Activated CD8-positive, alpha-beta memory T cell treated with anti-CD3 and anti-CD28 coated beads for 48 hours (primary cell): ENCODE measurements at places on chromosomes 5 and 9.

GRCh38 chr5:126538579-126538978 is 56.4 kb downstream of the ALDH7A1 start:
- DNase-seq = no peak

- no peak for DNase-seq
Measured at GRCh38 chr5:39503155-39503554, 78.4 kb upstream of the DAB2 start.

DNA sequence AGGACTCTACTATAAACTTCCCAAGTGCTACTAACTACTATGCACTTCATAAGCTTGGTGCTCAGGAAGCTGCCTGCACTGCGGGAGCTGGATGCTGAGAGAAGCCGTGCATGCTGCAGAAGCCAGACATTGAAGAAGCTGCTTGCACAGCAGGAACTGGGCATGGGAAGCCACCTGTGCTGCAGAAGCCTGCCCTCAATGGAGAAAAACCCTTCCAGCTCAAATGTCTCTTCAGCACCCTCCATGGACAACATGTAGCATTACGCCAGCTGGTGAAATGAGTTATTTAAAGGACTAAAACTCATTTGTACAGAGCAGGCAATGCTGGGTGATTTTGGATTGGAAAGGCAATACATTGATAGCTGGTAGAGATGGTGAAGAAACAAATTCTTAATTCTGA is 247.2 kb downstream of the KIF4B start:
- no peak for DNase-seq

- no peak for DNase-seq
Measured at GRCh38 chr5:150162142-150162513, 4.5 kb upstream of the CDX1 start.

DNA sequence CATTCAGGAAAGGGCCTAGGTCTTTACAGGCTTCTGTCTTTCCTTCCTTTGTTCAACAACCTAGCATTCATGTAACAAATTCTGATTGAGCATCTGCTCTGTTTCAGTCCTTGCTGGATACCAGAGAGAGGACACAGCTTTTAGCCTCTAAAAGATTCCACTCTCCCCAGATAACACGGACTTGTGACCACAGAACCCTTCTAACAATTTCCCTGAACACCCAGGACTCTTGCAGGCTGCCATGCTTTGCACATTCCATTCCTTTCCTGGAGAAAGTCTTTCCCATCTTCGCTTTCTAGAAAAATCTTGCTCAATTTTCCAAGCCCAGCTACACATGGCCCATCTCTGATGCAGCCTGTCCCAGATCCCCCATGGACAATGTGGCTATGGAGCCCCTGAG is 310.9 kb downstream of the ACTL7B start:
- no peak for DNase-seq

GRCh38 chr5:45262061-45262590 is 434.1 kb downstream of the HCN1 start:
- no peak for DNase-seq

DNA sequence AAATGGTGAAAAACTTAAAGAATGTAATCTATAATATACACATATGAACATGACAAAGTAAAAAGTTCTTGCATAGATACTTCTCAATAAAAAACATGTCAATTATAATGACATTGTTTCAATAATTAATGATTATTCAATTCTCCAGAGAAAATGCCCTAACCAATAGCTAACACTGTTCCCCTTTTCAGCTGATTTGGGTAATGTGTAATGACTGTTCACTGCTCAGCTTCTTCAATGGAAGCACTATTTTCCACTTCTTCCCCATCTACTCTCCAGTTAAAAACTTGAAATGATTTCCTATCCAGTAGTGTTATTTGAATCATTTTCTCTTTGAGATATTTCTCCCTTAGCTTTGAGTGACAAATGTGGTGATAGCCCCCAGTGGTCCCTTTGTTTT is 62.3 kb downstream of the CEP120 start:
- DNase-seq = no peak

- no peak for DNase-seq
Measured at GRCh38 chr5:56112526-56113121, 117.9 kb upstream of the IL6ST start.

GRCh38 chr5:132253008-132253441 is 4.5 kb upstream of the PDLIM4 start:
- no peak for DNase-seq
